ENCODE measurements at places on chromosomes 12 and 14.

GRCh38 chr14:102487204-102487577 lies 22.4 kb downstream of the ANKRD9 start:
- no peak for DNase-seq

DNA sequence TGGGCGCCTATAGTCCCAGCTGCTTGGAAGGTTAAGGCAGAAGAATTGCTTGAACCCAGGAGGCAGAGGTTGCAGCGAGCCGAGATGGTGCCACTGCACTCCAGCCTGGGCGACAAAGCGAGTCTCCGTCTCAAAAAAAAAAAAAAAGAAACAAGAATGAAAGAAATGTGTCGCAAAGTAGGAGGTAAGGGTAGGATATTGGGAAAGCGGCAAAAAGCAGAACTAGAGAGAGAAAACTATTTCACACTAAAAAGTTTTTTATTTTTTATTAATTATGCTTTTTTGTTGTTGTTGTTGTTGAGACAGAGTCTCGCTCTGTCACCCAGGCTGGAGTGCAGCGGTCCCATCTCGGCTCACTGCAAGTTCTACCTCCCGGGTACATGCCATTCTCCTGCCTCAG lies 17.7 kb downstream of the SBNO1 start:
- DNase-seq = no peak

DNA sequence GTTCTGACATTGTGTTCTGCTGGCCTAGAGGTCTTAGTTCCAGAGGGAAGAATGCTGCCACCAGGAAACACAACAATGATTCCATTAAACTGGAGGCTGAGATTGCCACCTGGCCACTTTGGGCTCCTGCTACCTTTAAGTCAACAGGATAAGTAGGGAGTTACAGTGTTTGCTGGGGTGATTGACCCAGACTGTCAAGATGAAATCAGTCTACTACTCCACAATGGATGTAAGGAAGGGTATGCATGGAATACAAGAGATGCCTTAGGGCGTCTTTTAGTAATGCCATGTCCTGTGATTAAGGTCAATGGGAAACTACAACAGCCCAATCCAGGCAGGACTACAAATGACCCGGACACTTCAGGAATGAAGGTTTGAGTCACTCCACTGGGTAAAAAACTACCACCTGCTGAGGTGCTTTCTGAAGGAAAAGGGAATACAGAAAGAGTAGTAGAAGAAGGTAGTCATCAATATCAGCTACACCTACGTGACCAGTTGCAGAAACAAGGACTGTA lies 852.6 kb downstream of the LRFN5 start:
- DNase-seq = no peak

DNA sequence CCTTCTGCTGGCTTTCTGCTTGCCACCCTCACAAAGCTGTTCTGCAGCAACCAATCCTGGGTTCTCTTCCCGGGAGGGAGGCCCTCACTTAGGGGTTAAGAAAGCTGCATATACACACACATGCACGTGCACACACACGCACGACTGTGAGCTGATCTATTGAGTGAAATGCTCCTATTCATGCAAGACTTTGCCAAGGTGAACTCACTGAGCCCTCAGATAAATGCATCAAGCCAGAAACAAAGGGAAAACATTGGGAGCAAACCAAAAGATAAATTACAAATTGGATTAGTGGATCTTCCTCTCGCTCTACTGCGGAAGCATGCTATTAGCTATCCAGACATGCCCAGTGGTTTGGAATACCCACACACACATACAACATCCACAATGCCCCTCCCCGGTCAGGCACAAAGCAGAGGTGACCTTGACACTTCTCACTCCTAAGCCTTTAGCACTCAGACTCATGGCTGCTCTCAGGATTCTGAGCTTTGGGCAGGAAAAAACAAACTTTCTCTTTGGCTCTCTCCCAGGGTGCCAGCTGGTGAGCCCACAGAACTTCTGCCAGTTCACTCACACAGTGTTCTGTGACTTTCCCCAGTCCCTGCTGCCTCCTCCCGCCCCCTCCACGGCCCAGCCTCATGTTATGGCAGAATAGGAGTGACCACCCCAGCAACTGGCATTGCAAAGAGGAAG lies 320.0 kb downstream of the DPF3 start:
- peak; percentile 40 for DNase-seq

DNA sequence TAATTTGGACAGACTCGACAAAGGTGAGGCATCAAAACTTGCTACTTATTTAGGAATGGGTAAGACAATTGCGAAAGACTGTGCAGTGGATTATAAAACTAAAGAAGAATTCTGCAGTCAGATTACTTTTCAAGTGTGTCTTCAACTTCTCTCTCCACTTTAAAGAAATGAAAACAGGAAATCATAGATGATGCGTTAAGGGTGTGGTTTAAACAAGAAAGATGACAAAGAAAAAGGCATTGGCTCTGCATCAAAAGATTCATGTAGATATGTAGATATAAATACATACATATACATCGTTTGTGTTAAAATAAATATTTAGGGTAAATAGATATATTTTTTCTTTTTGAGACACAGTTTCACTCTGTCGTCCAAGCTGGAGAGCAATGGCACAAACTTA lies 74.6 kb upstream of the PARP11 start:
- DNase-seq = no peak

DNA sequence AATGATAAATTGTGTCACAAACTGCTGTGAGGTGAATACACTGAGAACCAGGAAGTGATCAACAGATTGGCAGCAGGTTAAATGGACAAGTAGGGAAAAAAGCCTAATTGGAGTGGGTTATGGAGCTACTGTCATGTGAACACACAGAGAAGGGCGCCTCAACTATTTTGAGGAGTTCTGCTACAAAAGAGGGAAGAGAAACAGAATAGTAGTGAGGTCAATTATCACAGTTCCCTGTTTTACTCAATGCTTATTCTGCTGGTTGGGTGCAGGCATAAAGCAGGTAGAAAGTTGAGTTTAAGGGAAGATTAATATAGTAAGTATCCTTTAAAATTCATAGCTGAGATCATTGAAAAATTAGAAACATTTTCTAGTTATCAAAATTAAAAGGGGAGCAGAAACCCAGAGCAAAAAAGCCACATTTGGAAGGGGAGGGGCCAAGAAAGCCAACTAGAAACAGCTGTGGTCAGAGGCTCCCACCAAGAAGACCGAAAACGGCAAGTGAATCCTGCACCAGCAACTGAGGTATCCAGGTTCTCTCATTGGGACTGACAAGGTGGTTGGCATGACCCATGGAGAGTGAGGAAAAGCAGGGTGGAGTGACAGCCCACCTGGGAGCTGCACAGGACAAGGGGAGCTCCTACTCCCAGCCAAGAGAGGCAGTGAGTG lies 105.7 kb downstream of the ZC3H14 start:
- no peak for DNase-seq

DNA sequence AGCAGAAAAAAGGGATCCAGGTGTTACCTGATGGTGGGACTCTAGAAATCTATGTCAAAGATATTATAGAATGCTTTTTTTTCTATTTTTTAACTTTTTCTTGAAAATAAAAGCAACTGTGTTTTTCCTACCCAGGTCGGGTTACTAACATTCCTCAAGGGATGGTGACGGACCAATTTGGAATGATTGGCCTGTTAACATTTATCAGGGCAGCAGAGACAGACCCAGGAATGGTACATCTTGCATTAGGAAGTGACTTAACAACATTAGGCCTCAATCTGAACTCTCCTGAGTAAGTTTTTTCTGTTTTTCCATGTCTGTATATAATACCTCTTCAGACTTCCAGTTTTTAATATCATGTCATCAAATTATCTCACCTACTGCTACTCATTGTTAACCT lies 27.6 kb upstream of the KCNMB4 start:
- no peak for DNase-seq

- no peak for DNase-seq
These were observed 41.7 kb upstream of the PTHLH start for GRCh38 chr12:28014196-28014595.

DNA sequence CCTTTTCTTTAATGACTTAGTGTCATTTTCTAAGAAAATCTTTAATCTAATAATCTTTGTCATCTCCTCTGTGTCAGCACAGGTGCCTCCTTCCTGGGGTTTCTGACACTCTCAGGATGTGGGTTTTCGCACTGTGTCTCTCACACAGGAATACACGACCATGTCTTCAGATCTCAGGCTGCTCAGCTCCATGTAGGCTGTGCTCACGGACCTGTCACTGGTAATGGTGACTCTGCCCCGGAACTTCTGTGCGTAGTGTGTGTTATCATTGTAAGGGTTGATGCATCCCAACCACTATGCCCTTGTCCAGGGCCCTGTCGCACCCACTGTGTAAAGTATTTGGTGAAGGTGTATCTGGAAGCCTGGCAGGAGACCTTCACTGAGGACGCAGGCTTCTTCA lies 647.8 kb downstream of the TMEM121 start:
- no peak for DNase-seq

DNA sequence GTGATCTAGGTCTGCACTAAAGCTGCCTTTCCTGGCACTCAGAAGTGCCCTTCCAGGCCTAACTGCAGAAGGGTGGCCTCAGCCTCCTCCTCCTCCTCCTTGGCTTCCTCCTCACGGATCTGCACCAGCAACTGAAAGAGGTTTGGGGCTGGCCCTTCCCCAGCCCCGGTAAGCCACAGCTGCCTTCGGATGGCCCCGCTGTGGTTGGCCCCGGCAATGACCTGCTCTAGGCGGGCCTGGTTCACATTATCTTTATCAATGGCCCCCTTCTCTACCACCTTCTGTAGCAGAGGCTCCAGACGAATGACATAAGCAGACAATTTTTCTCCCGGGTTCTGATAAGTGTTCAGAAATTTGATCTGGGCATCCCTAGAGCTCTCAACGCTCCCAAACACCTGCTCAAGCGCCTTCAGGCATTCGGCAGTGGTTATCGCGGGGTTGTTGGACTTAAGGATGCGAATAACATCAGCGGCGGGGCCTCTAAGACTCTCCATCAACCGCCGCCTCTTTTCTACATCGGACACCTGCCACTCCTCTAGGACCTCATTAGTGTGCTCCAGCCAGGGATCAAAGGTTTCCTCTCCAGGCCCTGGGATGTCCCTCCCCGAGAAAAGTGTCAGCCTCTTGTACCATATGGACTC lies 1.5 kb downstream of the PNMA1 start:
- DNase-seq = peak; percentile 46

DNA sequence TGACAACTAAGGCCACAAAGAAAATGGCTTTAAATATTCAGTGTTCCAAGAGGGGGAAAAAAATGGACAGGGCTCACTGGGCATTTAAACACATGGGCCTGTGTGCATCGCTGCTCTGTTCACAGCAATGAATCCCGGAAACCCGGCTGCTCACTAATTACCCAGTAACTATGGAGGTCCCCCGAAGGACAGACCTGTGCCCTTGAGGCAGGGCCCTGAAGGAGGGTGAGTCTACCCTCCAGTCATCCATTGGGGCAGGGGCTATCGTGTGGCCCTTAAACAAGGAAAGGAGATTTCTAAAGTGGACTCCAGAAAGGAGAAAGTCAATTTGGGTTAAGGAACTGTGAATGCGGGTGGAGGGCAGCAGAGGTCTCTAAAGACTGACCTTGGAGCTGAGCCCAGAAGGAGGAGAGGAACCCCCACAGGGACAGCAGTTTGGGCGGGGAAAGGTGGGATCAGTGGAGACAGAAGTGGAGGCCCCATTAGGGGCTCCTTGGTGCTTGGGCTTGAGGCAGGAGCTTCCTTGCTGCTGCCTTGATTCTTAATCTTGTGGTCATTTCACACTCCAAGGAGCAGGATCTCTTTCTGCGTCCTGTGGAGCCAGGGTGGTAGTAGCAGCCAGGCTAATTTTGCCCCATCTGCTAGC lies 1.4 kb upstream of the CLMN start:
- DNase-seq = no peak

DNA sequence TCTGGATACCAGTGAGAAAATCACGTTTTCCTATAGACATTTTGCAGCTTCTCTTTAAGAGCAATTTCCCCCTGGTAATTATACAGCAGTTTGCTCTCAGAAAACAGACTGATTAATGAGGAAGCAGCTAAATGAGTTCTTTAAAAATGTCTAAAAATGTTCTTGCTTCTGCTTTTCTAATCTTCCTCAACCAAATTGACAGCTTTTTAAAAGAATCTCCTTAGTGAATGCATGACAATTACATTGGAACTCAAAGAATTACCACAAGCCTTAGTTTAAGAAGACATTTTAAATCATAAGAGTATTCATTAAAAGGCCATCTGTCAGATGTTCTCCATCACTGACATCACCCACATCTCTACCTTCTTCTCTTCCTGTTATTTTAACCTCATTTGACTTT lies 135.8 kb upstream of the PLXNC1 start:
- DNase-seq = no peak

DNA sequence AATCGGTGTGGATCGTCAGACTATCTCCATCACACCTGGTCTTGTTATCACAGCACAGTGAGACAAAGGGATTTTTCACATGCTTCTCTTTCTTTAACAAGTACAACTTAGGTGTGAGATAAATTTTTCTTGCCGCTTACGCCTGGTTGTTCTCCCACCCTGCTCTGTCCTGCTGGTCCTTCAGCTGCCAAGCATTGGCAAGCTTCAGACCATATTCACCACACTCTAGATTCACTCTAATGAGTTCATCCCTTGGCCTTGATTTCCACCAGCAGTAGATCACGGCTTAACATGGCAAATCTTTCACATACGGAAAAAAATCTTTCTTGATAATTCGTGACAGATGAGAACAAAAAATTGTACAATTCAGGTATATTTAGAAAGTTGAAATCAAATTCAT lies 33.5 kb downstream of the RHOJ start:
- DNase-seq = no peak

DNA sequence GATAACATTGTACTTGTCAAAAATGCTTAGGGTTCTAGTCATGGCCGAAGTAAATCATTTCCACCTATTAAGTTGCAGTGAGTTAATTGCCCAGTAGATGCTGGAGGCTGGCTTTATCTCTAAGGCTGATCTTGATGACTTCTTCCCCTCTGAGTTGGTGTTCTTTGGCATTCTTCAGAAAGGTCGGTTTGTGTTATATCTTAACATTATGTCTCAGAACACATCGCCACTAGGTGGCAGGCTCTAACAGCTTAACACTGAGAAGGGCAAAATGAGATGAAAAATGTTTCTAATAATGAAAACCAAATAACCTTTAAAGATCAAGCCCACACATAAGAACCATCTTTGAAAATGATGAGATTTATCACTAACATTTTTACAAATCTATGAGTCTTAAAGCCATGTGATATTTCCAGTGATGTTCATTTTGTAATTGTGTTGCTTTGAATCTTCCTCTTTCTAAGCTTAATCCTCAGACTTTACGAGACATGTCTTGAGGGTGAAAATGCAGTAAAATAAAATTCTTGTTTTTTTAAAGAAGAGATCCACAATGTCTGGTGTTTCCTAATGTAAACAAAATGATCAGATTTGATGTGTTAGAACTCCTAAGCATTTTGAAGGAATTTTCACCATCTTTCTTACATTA lies 28.6 kb downstream of the SUDS3 start:
- peak; percentile 74 for DNase-seq

- no peak for DNase-seq
These were observed 623.3 kb downstream of the C12orf50 start for GRCh38 chr12:87405918-87406317.

- DNase-seq = no peak
These were observed 84.7 kb downstream of the GPATCH2L start for GRCh38 chr14:76236172-76237130.
